ENCODE measurements at places on chromosomes 3 and 15.

DNA sequence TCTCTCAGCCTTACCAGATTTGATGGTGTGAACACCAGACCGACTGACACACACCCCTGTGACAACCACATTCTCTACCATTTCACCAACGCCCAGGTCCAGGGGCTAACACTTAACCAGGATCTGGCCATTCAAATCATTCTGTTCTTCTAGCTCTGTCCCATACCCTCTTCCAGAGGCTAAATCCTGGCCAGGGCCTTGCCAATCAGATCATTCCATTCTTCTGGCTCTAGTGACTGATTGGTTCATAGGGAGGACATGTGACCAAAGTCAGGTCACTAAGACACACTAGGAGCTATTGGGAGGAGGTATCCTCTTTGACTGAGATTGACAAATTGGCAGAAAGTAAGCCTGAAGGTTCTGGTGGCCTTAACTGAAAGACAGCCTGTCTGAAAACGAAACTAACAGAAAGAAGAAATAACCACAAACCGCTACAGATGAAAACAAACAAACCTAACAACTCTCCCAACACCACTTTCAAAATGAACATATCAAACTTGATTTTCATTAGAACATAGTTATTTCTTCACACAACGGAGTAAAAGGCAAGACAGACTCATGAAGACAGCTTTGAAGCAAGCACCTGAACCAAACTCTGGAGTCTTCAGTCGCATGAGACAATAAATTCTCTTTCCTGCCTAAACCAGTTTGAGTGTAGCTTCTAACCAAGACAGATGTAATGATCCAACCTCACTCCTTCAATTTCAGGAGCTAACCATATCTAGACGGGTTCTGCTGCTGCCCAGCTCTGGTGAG lies 68.5 kb downstream of the TRANK1 start:
- DNase-seq: peak; percentile 28

- no peak for DNase-seq
Observed at GRCh38 chr3:160481856-160482255, 32.3 kb upstream of the TRIM59 start.

DNA sequence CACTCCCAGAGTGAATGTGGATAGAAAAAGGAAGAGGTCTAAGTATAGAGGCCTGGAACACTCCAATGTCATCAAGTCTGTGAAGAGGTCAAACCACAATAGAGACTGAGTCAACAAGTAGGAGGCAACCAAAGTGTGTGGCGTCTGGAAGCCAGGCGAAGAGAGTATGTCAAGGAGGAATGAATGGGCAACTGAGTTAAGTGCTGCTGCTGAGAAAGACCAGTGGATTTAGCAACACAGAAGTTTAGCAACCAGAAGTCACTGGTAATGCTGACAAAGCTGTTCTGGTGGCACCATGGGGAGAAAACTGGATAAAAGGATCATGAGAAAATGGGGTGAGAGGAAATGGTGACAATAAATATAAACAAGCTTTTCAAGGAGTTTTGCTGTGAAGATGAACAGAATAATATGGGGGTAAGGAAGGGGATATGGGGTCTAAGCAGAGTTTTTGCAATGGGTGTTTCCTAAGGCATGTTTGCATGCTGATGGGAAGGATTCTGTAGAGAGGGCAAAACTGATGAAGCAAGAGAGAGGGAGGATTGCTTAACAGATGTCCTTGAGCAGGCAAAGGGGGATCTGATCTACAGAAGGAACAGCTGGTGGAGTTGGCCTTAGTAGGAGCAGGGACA lies 38.4 kb downstream of the PCOLCE2 start:
- no peak for DNase-seq

DNA sequence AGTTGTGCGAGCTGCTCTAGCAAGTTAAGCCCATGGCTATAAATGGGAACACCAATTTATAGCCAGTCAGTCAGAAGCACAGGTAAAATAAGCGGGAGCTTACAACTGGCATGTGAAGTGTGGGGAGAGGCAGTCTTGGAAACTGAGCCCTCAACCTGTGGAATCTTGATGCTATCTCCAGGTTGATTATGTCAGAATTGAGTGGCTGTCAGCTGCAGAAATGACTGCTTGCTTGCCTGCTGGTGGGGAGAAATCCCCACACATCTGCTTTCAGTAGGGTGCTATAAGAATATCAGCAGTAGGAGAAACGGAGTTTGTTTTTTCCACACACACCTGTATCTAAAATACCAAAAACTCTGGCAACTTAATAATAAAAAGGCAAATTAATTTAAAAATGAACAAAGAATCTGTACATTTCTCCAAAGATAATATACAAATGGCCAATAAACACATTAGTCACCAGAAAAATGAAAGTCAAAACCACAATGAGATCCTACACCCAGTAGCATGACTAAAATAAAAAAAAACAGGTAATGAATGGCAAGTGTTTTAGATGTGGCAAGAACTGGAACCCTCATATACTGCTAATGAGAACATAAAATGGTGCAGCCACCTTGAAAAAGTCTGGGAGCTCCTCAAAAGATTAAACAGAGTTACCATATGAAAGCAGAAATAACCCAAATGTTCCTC lies 26.0 kb upstream of the MAP4 start:
- DNase-seq: no peak

DNA sequence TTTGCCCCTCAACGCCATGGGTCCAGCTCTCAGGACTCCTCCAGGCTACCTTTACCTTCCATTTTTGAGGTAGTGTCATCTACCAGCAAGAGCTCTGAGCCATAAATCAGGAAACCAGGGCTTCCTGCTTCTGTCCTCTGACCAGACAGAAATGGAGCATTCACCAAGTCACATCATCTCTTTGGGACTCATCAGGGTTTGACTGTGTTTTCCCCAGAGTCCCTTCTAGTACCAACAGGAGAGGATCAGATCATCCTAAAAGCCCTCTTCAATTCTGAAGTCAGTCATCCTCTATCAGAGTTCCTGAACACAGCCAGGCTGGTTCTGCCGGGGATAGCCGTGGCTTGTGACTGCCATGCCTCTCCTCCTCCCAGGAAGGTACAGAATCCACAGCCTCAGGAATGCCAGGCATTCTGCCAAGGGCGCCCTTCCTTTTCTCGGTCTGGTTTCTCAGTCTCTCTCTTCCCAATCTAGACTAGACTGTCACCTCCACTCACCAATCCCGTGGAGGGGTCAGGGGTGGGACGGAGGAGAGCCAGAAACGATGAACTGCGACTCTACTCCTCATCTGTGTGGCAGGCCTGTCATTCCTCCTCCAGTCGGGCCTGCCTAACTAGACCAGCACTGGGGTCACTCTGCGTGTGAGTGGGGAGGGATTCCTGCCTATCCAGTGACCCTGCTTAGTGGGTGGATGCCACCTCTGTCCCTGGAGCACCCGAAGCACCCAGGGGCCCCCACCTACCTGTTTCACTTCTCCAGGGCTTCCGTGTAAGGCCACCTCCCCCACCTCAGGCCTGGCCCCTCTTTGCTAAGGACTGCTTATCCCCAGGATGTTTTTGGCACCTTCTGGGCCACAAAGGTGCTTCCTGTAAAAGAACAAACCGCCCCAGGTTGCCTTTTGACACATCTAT lies 30.9 kb downstream of the CCNL1 start:
- DNase-seq: peak; percentile 31

- DNase-seq: no peak
Observed at GRCh38 chr3:194579091-194579606, 54.1 kb downstream of the TMEM44 start.

- DNase-seq: no peak
Observed at GRCh38 chr15:70235347-70235746, 137.6 kb upstream of the TLE3 start.

DNA sequence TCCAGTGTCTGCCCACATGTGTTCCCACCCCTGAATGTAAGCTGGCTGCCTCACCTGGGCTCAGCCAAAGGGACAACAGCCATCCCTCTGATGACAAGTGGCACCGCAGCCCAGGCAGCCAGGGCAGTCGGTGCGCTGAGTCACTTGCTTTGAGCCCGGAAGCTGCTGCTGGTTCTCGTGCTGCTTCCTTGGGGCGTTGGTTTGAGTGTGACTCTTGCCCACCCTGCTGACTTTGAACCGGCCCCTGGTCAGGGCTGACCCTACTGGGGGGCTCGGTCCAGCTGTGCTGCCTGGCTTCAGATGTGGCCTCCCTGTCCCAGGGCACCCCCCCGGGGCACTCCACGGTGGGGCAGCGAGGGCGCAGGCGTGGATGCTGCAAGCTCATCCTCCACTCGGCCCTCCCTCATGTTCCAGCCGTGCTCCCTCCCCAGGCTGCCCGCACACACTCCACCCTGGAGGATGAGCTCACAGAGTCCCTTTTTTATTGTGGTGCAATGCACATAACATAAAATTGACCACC lies 62.1 kb downstream of the EFCAB12 start:
- no peak for DNase-seq

DNA sequence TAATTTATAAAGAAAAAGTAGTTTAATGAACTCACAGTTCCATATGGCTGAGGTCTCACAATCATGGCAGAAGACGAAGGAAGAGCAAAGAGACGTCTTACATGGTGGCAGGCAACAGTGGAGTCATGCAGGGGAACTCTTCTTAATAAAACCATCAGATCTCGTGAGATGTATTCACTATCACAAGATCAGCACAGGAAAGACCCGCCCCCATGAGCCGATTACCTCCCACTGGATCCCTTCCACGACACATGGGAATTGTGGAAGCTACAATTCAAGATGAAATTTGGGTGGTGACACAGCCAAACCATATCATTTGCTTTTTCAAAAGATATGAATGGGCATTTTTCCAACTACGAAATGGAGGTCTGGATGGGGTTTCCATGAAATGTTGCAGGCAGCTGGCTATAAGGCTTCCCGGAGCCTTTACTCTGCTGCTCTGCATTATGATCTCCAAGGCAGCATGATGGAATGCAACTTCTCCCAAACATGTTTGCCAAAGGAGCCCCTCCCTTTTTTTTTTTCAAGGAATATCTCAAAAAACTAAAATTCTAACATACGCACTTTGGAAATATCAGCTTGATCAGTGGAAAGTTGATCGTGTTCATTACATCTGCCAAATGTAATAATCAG lies 189.7 kb downstream of the MEX3B start:
- no peak for DNase-seq

DNA sequence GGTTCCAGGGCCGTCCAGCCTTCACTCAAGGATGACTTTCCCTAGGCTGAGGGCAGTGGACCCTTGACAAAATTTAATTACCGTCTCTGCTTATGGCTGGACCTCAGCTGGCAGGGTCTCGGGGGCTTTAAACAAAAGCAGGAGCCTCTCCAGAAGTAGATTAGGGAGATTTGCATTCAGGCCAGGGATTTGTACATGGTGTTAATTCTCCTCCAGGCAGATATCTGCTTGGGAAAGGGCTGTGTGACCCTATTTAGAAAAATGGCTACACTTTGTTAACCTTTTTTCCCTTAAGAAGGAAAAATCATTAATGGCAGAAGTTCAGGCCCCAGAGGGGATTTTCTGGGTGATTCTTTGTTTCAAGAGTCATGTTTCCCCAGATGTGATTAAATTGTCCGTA lies 329.1 kb upstream of the C2CD4B start:
- no peak for DNase-seq

- DNase-seq: no peak
Observed at GRCh38 chr15:48603123-48603500, 42.4 kb downstream of the FBN1 start.

GRCh38 chr3:43286841-43287499 lies 630 bp downstream of the SNRK start:
- peak; percentile 22 for DNase-seq

DNA sequence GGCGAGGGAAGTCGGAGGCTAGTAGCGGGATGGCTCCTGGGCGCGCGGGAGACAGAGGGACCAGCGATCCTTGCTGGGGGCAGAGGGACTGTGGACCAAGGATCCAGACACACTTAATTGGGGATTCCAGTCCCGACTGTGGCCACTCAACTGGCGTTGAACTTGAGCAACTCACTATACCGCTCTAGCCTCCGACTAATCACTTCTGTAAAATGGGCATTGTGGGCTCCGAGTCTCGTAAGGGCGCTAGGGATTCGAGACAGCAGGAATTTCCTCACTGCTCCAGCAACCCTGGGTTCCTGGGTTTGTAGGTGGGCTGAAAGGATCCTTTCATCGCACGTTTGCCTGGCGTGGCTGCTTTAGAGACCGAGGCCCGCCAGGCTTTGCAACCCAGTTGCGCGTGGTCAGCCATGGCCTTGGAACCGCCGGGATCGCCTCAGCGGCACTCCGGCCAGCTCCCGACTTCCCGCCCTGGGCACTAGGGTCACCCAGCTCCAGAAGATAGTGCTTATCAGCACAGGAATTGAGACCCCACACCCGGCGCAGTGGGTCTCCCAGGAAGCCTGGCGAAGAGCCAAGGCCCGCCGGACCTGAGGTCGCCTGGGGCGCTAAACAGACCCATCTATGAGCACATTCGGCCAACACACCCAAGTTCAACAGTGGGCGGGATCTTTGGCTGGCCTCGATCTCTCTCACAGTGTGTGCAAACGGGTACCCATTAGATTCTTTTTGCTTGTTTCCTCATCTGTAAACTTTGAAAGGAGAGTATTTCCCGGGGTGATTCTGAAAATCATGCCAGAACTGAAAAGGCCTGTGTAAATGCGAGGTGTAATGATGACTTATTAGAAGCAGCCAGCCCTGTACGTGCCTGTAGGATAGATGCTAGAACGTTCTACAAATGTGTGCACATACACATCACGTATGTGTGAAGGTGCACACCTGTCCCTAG lies 9.9 kb downstream of the FOXL2 start:
- no peak for DNase-seq

All from activated T-helper 2 cell treated with anti-CD3 and anti-CD28 coated beads, Interferon-gamma antibody, Interleukin-2, Interleukin-4, amounts not matched to agents 10 μg/mL and 5 μg/mL and 100 μg/mL, durations not matched to agents 14 hours and 24 hours and 36 hours (primary cell).